Aorta (tissue), 5 donors: ENCODE measurements at places on chromosomes 5 and 9. TPM values are rescaled to one million over a fixed set of nuclear protein-coding genes. Genes with fewer than 3 reads are reported as not detected.

Gene AP3S1
- 273 TPM for polyA plus RNA-seq

Gene TXNDC8
- polyA plus RNA-seq: not detected

Gene SLC1A3
- polyA plus RNA-seq: 0.61 TPM

Gene ARSK
- 2.6 TPM for polyA plus RNA-seq
